Stimulated activated CD8-positive, alpha-beta memory T cell treated with anti-CD3 and anti-CD28 coated beads, Interleukin-4, amount 100 ng/mL, for 4 hours (primary cell): ENCODE measurements at places on chromosomes 5 and 9.

DNA sequence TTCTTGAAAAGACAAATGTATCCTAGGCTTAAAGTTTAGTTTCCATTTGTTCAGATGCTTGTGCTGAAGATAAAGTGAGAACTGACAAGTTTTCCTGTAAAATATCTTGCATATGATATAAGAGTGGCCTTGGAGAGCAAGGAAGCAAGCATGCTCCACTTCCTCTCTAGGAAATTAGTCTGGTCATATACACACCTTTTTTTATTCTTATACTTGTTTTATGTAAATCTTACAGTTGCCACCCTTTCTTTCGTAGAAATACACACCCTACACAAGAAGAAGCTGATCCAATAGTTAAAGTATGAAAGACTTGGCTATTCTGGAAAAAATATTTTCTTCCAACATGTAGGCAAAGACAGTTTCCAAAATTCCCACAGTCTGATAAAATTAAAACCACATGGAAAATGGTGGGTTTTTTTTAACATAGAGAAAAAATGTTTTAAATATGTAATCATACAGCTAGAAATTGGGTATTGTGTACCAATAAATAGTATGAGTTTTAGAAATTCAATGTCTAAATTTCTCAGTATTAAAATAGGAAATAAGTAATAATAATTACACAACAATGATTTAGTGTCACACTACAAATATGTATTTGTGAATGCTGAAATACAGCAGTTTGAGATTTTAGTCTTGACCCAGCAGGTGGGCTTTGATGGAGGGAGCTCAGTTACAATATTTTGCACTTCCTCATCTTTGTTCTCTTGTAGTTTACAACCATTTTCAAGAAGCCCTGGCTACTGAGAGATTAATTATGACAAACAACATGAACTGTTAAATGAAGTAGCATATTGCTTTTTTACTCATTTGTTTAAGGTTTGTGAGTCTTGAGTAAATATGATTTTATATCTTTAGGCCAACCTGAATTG lies 185.7 kb upstream of the GNA14 start:
- no peak for DNase-seq

DNA sequence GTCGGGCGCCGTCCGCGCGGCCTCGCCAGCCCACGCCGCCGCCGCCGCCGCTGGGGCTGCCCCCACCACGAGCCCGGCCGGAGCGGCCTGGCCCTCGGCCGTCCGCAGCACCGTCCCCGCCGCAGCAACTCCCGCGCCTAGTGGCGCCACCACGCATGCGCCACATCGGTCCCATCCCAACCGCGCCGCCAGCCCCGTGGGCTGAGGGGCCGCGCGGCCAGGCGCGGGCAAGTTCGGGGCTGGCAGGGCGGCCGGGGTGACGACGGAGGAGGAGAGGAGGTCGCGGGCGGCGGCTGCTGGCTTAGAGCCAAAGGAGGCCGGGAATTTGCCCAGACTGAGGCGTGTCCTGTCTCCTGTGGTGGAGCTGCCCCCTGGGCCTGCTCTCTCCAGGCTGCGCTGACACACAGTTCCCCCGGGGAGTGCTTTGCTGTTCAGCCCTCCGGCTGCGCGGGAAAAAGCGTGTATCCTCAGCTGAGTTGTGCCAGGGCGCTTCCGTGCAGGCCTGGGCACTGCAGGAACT lies at the start of gene TUSC1:
TUSC1 (minus strand) TSS at position 298 of the 520 bp plus-strand sequence; CDS start at position 166, 132 bp downstream.
- no peak for DNase-seq

DNA sequence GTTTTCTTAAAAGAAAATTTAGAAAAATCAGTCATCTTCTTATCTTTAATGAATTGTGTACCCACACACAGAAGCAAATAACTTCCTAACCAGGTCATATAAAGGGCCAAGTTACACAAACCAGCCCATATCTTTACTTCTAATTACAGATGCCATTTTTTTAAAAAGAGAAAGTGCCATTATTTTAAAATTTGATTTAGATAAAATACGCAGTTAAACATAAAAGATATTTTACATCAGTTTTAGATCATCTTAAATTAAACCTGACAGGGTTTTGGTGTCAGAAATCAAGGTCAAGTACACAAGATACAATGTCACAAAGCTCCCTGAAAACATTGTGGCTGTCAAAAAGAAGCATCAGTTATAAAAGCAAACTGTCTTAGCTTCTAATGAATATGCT lies 129.4 kb downstream of the GNA14 start:
- DNase-seq = no peak

DNA sequence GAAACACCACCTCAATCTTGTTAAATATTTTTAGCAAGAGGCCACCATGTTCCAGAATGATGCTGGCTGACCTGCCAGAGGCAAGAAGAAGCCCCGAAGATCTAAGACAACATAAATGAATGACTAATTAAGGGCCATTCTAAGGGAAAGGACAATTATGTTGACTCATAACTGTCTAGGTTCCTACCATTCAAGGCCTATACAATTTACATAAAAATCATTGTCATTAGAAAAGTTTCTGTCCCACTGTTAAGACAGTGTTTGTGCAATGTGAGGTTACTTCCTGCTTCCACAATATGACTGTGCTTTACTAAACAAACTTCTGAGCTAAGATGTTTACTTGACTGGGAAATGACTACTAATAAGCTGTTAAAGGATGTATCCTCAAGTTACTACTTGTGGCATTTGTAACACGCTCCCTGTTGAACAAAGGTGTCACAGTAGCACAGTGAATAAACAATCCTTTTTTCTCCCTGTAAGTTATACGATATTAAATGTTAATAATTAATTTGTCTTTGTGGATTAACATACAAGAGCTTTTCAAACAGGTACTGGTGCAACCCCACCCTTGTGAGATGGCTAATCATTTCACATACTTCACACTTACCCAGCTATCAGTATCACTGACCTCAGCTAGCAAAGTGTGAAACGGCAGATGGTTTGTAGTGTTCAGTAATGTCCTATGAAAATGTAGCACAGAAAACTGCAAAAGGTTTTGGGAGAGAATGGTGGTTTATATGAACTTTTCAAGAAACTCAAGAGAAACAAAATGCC lies 195.8 kb downstream of the EFNA5 start:
- DNase-seq = no peak

DNA sequence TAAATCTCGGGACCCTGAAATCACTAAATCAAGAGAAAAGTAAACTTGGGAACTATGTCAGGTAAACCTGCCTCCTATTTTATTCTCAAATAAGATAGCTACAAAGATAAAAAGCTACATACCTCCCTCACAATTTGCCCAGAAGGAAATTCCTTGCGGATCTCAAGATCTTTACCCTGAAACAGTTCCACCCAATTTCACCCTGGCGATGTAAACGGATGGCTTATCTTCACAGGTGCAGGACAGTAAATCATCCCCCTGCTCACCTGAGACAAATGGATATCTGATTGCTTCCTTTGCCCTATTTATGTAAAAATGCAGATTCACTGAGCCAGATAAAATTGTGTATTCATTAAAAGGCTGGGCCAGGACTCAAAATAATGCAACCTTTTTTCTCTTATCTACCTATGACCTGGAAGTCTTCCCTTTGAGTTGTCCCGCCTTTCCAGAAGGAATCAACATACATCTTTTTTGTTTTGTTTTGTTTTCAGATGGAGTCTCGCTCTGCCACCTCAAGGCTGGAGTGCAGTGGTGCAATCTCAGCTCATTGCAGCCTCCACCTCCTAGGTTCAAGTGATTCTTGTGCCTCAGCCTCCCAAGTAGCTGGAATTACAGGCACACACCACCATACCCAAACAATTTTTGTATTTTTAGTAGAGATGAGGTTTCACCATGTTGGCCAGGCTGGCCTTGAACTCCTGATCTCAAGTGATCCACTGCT lies 13.8 kb downstream of the TMEM267 start:
- no peak for DNase-seq

- DNase-seq = no peak
These were observed 50.9 kb upstream of the C5orf58 start for GRCh38 chr5:170181902-170182301.

DNA sequence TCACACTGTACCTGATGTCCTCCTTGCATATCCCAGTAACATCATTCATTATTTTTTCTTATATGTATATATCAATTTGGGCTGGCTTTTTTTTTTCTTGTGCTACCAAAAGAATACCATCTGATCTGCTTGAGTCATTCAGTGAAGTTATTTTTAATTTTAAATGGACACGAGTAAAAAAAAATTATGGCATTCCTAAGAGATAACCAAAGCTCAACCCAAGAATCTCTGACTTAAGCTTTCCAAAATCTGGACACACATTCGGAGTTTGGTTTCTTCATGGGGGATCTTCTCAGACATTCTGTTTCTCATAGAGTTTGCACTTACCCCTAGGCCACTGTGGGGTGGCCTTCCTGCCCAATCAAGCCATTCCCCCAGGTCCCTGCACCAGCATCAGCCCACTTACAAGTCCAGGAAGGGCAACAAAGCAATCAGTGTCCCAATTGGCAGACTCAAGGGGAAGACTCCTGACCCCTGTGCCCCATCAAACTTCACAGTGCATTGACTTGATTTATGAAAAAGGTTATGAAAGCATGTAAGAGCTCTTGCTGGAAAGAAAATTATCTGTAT lies 49.2 kb upstream of the SPDL1 start:
- DNase-seq = no peak

DNA sequence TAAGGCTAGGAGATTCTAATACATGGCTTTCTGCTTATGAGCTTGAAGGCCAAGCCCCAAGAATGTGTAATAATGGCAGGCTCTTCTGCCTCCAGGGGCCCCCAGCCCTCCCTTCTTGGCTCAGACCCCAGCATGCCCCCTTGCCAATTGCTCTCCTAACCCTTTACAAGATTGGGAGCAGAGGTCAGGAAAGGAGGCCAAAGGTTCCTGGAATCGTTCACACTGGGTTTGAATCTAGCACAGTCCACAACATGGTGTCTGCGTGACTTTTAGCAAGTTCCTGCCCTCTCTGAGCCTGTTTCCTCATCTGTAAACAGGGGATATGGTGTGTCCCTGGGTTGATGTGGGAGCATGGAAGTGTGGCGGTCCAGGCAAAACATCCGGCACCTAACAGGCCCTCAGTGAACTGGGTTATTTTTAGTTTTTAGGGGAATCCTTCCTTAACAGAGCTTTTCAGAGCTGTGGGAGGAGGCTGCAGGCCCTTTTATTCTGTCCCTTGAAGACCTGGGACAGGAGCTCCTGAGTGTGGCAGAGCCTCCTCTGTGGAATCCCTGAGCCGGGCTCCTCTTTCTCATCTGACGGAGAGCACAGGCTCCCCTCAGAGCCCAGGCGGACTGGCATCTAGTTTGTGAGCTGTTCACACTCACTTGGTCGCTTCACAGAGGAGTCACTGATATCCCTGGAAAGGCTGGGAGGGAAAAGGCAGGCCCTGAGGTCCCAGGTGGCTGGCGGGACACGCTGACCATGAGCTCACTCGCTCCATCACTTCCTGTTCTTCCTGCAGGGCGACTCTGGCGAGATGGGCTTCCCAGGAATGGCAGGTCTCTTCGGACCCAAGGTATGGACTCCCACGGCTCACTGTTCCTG lies 23.4 kb upstream of the ORM1 start:
- no peak for DNase-seq

DNA sequence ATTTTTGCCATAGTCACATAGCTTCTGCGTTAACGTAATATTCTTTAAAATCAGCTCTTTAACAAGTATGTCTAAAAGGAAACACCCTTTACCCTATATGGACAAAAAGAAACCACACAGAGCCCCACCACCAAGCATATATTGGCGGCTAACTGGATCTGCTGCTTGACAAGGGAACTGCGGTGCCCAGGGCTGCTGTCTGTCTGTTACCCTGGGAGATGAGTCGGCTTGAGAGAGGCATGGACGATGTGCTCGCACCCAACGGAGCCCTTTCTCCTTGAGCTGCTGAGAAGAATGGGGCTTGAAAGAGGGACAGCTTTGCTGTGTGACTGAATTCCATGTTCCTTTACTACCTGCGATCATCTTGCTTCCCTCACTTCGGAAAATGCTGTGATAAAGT lies 158.6 kb upstream of the SHB start:
- no peak for DNase-seq

GRCh38 chr9:129451089-129451656 lies 169.7 kb downstream of the C9orf50 start:
- DNase-seq = no peak

DNA sequence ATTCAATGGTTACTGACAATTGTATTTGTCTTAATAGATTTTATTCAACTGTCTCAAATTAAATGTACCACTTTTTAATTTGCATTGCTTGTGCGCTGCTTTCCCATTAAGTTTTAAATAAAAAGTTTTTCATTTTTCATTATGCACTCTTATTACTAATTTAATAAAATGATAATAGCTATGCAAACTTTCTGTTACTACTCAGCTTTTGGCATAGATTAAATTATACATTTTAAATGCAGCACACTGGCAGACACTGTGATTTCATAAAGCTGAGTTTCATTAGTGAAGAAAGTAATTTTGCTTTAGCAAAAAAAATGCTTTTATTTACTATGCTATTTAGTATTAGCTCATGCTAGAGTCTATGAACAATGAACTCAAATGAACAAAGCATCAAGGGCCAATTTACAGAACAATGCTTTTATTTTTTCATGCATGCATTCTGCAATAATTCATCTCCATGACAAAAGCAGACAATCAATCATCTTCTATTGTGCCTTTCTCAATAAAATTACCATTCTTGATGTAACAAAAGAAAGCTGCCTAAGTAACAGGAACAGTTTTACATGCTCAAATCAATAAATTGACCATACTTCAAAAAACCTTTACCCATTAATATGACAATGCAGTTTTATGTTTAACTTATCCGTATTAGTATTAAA lies 595.2 kb upstream of the ARRDC3 start:
- no peak for DNase-seq
